Activated T-helper 2 cell treated with anti-CD3 and anti-CD28 coated beads, Interferon-gamma antibody, Interleukin-2, Interleukin-4, amounts not matched to agents 10 μg/mL and 5 μg/mL and 100 μg/mL, durations not matched to agents 14 hours and 24 hours and 36 hours (primary cell): ENCODE measurements at places on chromosomes 7 and 10. TPM values are rescaled to one million over a fixed set of nuclear protein-coding genes. Genes with fewer than 3 reads are reported as not detected.

CACNB2 gene
- 1.1 and 1.6 TPM in 2 replicates for total RNA-seq

STAG3 gene
- 20.6 and 22.3 TPM in 2 replicates for total RNA-seq

MNX1 gene
- 0.09 TPM in 1 of 2 replicates, not detected in the other for total RNA-seq

NEUROD6 gene
- total RNA-seq: not detected in 2 replicates

HOXA13 gene
- total RNA-seq: not detected in 2 replicates

TMUB1 gene
- 57.4 and 60.8 TPM in 2 replicates for total RNA-seq

CCDC3 gene
- total RNA-seq: 0.09 and 0.11 TPM in 2 replicates

PTPRZ1 gene
- total RNA-seq: not detected in 2 replicates

CPVL gene
- total RNA-seq: 0.11 TPM in 1 of 2 replicates, not detected in the other

- DNase-seq: no peak
- no peaks in the 10 kb centered on the region for H3K36me3 ChIP-seq
- H3K4me1 ChIP-seq: no peaks in the 10 kb centered on the region
These were observed 26.2 kb upstream of the INPP5A start for GRCh38 chr10:132511121-132512051.

GRCh38 chr7:111829221-111829620 lies 266.9 kb upstream of the IMMP2L start:
- DNase-seq: no peak
- no peaks in the 10 kb centered on the region for H3K4me1 ChIP-seq
- no peak overlapping the region for H3K4me3 ChIP-seq
- no peak overlapping the region for H3K27ac ChIP-seq

GRCh38 chr10:7634142-7634894 lies 32.4 kb downstream of the ITIH5 start:
- no peaks in the 10 kb centered on the region for H3K36me3 ChIP-seq
- no peak for DNase-seq
- no peak overlapping the region for H3K4me3 ChIP-seq
- H3K4me1 ChIP-seq: no peaks in the 10 kb centered on the region
- H3K27me3 ChIP-seq: peaks cover 8% of the 10 kb centered on the region

- H3K27ac ChIP-seq: no peak overlapping the region
- no peak overlapping the region for H3K4me3 ChIP-seq
- H3K27me3 ChIP-seq: no peaks in the 10 kb centered on the region
- no peaks in the 10 kb centered on the region for H3K36me3 ChIP-seq
- no peaks in the 10 kb centered on the region for H3K4me1 ChIP-seq
These were observed 649.2 kb downstream of the SORCS1 start for GRCh38 chr10:106515206-106515790.

- H3K27me3 ChIP-seq: no peaks in the 10 kb centered on the region
- no peaks in the 10 kb centered on the region for H3K4me1 ChIP-seq
- no peak overlapping the region for H3K27ac ChIP-seq
- no peak for DNase-seq
These were observed 31.9 kb upstream of the PWWP2B start for GRCh38 chr10:132365102-132365501.

DNA sequence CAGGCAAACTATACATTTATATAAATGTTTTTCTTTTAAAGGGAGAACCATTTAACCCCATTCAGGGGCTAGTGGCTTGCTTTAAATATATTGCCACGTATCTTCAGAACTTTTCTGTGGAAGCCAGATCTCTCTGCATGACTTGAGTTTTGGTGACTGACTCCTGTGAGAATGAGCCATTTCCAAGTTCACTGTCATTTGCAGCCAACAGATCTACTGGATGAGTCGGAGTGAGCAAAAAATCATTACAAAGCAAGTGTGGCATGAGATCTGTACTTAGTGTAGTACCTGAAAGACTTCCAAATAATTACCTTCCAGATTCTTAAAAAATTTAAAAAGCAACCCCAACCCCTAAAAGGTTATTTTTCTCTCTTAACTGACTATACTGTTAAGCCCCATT lies 45.6 kb downstream of the PDSS1 start:
- H3K36me3 ChIP-seq: peaks cover 85% of the 10 kb centered on the region
- DNase-seq: no peak
- H3K27me3 ChIP-seq: no peaks in the 10 kb centered on the region
- H3K27ac ChIP-seq: peak overlapping the region; percentile 82
- peaks cover 47% of the 10 kb centered on the region for H3K4me1 ChIP-seq

- H3K4me1 ChIP-seq: peaks cover 28% of the 10 kb centered on the region
- H3K27ac ChIP-seq: no peak overlapping the region
- no peak for DNase-seq
- peaks cover 24% of the 10 kb centered on the region for H3K36me3 ChIP-seq
- H3K4me3 ChIP-seq: no peak overlapping the region
- no peaks in the 10 kb centered on the region for H3K27me3 ChIP-seq
These were observed 68.6 kb downstream of the KMT2C start for GRCh38 chr7:152367170-152367569.

DNA sequence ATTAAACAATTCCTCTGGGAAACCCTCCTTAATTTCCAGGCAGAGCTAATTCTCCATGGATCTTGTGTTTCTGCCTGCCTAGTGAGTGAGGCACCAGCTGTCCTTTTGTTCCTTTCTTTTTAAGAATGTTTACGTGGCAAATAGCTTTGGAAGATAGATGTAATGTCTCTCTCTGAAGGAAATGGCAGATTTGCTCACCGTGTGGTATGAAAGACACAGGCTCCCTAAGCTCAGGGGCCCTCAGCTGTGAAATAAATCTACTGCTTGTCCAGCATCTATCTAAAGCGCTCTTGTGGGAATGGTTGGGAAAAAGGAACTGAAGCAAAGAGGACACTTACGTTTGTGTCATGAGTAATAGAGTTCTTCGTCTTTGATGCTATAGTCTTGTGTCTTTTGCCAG lies 64.6 kb downstream of the FAS start:
- DNase-seq: no peak
- H3K4me3 ChIP-seq: no peak overlapping the region

GRCh38 chr10:72800741-72801092 lies 92.8 kb upstream of the OIT3 start:
- DNase-seq: no peak
- H3K36me3 ChIP-seq: no peaks in the 10 kb centered on the region
- no peak overlapping the region for H3K27ac ChIP-seq
- H3K4me1 ChIP-seq: peaks cover 4% of the 10 kb centered on the region

- no peak for DNase-seq
- no peaks in the 10 kb centered on the region for H3K36me3 ChIP-seq
- H3K27me3 ChIP-seq: no peaks in the 10 kb centered on the region
- H3K27ac ChIP-seq: no peak overlapping the region
- H3K4me3 ChIP-seq: no peak overlapping the region
These were observed 16.2 kb downstream of the ARHGAP21 start for GRCh38 chr10:24707445-24707844.

GRCh38 chr7:71962636-71963035 lies 449.5 kb downstream of the CALN1 start:
- no peaks in the 10 kb centered on the region for H3K4me1 ChIP-seq
- H3K4me3 ChIP-seq: no peak overlapping the region
- no peak overlapping the region for H3K27ac ChIP-seq
- H3K27me3 ChIP-seq: no peaks in the 10 kb centered on the region

GRCh38 chr7:151024435-151025056 lies at the start of gene ATG9B:
TSS of gene ATG9B (minus strand) at chr7:151024494. CDS start at chr7:151024423, 71 bp downstream.
- H3K4me1 ChIP-seq: peaks cover 14% of the 10 kb centered on the region
- no peak for DNase-seq
- H3K36me3 ChIP-seq: peaks cover 3% of the 10 kb centered on the region
- no peak within 1 kb of the TSS for H3K27ac ChIP-seq
- peaks cover 21% of the 10 kb centered on the region for H3K27me3 ChIP-seq
- no peak within 1 kb of the TSS for H3K4me3 ChIP-seq

- H3K4me1 ChIP-seq: peaks cover 9% of the 10 kb centered on the region
- no peak overlapping the region for H3K4me3 ChIP-seq
- no peak for DNase-seq
- H3K27ac ChIP-seq: no peak overlapping the region
- no peaks in the 10 kb centered on the region for H3K27me3 ChIP-seq
These were observed 209.2 kb upstream of the LRRN3 start for GRCh38 chr7:110881721-110882120.

DNA sequence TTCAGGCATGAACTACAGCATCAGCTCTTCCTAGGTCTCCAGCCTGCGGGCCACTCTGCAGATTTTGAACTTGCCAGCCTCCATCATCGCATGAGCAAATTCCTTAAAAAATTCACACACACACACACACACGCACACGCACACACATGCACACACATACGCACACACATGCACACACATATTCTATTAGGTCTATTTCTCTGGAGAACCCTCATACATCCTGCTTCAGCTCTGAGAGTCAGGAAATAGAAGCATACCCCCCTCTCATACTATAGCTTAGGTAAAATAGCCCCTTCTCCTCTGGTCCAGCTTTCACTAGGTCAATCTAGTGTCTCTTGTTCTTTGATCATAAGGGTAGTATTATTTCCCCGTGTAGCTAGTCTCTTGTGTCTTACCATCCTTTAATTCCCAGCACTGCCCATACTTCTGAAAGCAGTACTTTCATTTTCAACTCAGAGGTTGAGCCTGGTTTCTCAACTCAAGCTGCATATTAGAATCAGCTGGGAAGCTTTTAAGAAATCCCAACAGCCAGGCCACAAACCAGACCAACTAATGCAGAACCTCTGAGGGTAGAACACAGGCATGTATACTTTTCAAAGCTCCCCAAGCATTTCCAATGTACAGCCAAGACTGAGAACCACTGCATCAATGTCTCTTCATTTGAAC lies 30.9 kb upstream of the ITGB8 start:
- DNase-seq: no peak
- H3K4me1 ChIP-seq: peaks cover 6% of the 10 kb centered on the region
- no peaks in the 10 kb centered on the region for H3K36me3 ChIP-seq
- H3K27me3 ChIP-seq: peaks cover 3% of the 10 kb centered on the region
- H3K4me3 ChIP-seq: no peak overlapping the region

- no peaks in the 10 kb centered on the region for H3K27me3 ChIP-seq
- no peak overlapping the region for H3K4me3 ChIP-seq
- no peaks in the 10 kb centered on the region for H3K4me1 ChIP-seq
- H3K36me3 ChIP-seq: no peaks in the 10 kb centered on the region
These were observed 617.6 kb downstream of the INHBA start for GRCh38 chr7:41085244-41085643.

DNA sequence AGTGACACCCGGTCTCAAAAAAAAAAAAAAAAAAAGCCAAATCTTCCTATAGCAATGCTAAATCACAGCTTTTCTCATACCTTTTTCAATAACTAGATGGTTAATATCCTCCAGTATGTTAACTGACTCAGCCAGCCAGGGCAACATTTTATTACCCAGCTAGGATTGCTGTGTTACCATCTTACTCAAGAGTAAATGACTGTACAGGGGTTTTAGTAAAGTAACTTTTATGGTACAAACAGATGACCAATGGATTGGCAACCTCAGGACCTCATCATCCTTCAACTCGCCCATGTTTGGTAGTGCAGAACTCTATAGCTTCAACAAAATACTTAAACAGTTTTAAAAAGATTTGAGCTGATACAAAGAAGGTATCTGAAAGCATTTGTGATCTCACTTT lies 59.5 kb downstream of the HBP1 start:
- no peak overlapping the region for H3K27ac ChIP-seq
- no peaks in the 10 kb centered on the region for H3K4me1 ChIP-seq
- H3K4me3 ChIP-seq: no peak overlapping the region
- no peaks in the 10 kb centered on the region for H3K27me3 ChIP-seq

GRCh38 chr7:72297636-72298035 lies 114.5 kb downstream of the CALN1 start:
- no peak overlapping the region for H3K27ac ChIP-seq
- no peaks in the 10 kb centered on the region for H3K36me3 ChIP-seq
- no peak for DNase-seq
- no peak overlapping the region for H3K4me3 ChIP-seq
- no peaks in the 10 kb centered on the region for H3K27me3 ChIP-seq
- H3K4me1 ChIP-seq: no peaks in the 10 kb centered on the region

DNA sequence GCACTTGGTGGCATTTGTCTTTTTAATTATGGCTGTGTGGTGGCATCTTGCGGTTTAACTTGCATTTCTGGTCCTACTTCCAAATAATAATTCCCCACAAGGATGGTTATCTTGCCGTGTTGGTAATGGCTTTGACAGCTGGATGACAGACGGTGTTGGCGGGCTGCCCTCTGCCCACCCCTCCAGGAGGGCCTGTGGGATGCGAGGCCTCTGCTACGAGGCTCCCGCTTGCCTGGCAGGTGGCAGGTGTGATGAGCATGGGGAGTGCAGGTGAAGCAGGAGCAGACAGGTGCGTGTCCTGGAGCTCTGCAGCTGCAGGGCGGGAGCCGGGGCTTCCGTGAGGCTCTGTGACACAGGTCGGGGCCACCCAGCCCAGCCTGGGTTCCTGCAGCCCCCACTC lies 11.8 kb downstream of the INPP5A start:
- H3K36me3 ChIP-seq: peaks cover 3% of the 10 kb centered on the region
- peaks cover 28% of the 10 kb centered on the region for H3K4me1 ChIP-seq
- no peaks in the 10 kb centered on the region for H3K27me3 ChIP-seq
- DNase-seq: no peak
- H3K27ac ChIP-seq: no peak overlapping the region

DNA sequence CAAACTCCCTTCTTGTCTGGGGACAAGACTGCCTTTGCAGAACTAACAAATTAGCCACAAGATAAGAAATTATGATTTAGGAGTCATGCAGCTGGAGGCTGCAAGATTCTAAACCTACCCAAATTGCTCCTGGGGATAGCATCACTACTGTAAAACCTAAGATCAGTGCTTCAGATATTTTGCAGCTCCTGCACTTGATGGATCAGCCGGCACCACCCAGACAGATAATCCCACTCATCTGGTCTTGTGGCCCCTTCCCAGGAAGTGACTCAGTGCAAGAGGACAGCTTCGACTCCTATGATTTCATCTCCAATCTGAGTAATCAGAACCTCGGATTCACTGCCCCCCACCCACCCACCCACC lies 181.9 kb downstream of the AKR1D1 start:
- H3K4me3 ChIP-seq: no peak overlapping the region
- no peak for DNase-seq
- peaks cover 2% of the 10 kb centered on the region for H3K27me3 ChIP-seq
- peaks cover 4% of the 10 kb centered on the region for H3K4me1 ChIP-seq
- no peaks in the 10 kb centered on the region for H3K36me3 ChIP-seq

- H3K27ac ChIP-seq: no peak overlapping the region
- H3K36me3 ChIP-seq: no peaks in the 10 kb centered on the region
- H3K27me3 ChIP-seq: peaks cover 5% of the 10 kb centered on the region
- no peaks in the 10 kb centered on the region for H3K4me1 ChIP-seq
- H3K4me3 ChIP-seq: no peak overlapping the region
- DNase-seq: no peak
These were observed 51.2 kb upstream of the LAMB4 start for GRCh38 chr7:108181073-108181985.

DNA sequence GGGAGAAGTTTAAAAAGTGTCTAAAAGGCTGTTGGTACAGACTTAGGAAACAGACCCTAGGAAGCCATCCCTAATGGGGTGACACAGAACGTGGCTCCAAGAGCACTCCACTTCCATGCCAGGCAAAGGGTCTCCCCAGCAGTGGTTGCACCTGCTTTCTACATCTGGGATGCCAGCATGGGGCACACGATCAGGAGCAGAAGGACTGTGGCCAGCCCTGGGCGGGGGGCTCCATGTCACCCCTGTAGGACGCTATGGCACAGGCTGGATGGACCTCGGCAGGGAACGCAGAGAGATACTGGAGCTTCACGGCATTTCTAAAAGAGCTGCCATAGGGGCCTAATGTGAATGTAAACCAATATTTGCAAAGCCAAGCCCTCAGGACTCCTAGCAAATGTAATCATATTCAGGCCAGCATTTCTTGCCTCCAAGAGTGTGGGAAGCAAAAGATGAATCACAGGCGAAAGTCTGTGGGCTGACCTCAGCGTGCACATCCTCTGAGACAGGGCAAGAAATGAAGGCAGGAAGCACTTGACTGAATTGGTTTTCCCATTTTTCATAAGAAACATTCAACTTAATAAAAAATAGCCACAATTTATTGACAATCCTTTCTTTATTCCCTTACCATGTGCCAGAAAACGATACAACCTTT lies 93.9 kb downstream of the ATXN7L1 start:
- peaks cover 21% of the 10 kb centered on the region for H3K27me3 ChIP-seq
- DNase-seq: no peak
- no peak overlapping the region for H3K4me3 ChIP-seq
- peaks cover 1% of the 10 kb centered on the region for H3K36me3 ChIP-seq
